ENCODE measurements at places on chromosomes 5 and 9. TPM values are rescaled to one million over a fixed set of nuclear protein-coding genes. Genes with fewer than 3 reads are reported as not detected.

DNA sequence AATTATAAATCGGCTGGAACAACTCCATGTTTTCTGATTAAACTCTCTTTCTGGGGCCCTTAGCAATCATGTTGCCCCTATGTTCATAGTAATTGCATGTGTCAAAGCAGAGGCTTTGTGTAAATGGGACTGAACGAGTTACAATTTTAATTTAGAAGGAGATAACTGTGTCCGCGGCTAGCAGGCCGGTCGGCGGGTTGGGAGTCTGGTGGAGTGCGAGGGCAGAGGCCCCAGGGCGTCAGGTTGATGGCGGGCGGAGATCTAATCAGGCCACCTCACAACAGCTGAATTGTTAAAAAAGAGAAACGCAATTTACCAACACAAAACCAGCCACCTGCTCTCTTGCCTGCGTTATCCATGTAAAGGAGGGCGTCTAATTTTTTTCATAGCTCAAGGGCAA, 134.9 kb upstream of the LPCAT1 start:
- DNase-seq, result no peak

GRCh38 chr9:94894094-94894699, 167.7 kb downstream of the AOPEP start:
- no peak for DNase-seq

- DNase-seq, result no peak
Measured at GRCh38 chr9:12289711-12290110, 403.5 kb upstream of the TYRP1 start.

DNA sequence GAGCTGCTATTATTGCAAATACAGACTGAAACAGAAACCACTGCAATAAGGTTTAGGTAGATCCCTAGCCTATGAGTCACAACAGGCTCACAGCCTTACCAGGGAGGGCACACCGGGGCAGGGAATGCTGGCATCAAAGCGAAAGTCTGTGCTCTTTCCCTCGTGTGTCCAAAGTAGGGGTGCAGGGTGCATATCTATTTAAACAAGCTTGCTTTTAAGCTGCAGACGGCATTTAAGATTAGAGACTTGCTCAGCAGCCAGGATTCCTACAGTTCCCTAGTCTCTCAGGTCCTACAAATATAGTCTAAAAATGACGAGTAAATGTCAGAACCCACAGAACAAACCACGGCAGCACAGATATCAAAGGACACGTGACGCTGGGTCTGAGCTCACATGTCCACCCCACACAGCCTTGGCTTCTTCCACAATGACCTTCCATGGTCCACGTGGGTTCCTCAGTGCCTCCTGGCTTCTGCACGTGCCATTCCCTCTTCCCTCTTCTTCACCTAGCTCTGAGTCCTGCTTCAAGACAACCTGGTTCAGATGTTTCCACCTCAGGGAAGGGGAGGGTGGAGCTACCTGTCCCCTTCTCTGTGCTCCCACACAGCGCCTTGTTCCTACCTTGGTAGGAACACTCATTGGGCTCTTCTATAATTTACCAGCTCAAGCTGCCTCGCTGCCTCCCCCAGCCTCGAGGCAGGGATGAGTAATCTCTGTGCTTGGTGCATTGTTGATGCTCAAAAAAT, 193.2 kb downstream of the MAPKAP1 start:
- no peak for DNase-seq

- DNase-seq, result peak; percentile 98
Measured at GRCh38 chr9:112717661-112718331, at the start of gene INIP. Gene INIP, minus strand, starts transcription at chr9:112718117. Its CDS starts 1,632 bp downstream, at chr9:112716485.

GRCh38 chr5:56080375-56081052, 85.8 kb upstream of the IL6ST start:
- no peak for DNase-seq

DNA sequence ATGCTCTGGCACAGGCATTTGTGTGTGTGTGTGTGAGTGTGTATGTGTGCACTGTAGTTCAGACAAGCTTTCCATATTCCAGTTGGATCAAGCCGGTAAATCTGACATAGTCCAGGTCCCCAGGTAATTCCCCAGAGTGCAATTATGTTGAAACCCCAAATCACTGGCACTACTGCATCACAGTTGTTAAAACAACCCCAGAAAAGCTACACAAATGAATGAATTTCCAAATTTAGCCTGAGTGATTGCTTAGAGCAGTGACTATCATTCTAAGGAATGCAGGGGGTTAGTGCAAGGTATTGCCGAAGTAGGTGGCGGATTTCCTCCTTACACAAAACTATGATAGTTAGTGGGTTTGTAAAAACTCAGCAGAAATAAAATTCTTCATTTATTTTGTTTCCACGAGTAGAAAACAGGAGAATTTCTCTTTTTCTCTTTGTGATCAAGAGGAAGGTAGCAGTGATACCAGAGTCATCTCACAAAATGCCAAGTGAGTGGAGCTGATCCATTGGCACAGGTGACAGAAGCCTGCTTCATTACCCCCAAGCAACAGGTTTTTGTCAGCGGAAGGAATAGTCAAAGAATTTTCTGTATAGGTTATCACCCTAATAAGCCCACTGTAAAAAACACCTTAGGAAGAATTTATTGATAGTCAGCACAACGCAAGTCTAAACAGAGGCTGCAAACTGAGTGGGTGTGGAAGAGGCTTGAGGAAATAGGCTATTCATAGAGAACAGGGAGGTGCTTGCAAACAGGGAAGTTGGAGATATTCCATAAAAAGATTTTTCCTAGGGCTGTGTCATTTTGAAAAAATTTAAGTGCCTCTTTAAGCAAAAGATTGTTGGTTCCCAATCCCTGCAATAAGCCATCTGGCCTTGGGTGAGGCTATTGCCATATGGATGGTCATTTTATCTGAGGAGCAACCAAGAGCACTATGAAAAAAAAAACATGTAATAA, 385.1 kb downstream of the CHSY3 start:
- DNase-seq, result no peak

DNA sequence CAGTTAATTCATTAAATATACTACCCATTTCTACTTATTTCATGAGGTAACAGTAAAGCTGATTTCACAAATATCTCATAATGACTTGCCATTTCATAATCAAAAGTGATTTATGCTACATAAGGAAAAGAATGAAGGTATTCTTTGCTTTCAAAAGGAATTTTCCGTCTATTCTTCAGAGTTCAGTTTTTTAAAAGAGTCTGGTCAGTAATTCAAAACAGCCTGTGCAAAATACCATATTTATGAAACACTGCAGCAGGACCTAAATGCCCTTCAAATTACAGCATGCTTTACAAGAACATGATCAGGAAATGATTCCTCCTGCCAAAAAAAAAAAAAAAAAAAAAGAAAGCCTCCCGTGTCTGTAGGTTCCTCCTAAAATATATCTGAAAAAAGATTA, 154.7 kb downstream of the KIAA0825 start:
- no peak for DNase-seq

DNA sequence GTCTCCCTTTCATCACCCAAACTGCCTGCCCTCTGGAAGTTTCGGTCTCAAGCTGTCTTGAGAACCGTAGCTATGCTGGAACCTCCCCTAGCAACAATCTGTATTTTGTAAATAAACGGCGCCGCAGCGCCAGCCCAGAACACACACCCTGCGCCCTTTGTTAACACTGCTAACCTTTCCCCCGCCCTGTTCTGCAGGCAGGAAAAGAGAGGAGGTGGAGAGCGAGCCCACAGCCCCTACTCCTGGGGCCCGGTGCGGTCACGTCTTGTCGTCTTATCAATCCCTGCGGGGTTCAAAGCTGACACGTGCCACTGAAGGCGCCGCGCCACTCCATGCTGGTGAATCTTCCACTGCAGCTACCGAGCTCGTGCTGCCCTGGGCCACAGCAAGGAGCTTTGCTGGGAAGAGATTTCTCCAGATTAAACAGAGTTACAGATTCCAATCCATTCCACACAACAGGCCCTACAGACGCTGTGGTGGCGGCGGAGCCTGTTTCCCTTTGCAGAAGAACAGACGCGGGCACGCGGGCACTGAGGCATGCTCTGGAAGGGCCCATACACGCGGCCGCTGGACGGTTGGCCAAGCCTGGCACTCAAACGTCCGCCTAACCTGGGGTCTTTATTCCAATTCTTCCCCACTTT, 25.3 kb downstream of the ZDHHC11B start:
- DNase-seq, result peak; percentile 88

GRCh38 chr9:3043369-3043768, 199.5 kb upstream of the PUM3 start:
- DNase-seq, result no peak

DNA sequence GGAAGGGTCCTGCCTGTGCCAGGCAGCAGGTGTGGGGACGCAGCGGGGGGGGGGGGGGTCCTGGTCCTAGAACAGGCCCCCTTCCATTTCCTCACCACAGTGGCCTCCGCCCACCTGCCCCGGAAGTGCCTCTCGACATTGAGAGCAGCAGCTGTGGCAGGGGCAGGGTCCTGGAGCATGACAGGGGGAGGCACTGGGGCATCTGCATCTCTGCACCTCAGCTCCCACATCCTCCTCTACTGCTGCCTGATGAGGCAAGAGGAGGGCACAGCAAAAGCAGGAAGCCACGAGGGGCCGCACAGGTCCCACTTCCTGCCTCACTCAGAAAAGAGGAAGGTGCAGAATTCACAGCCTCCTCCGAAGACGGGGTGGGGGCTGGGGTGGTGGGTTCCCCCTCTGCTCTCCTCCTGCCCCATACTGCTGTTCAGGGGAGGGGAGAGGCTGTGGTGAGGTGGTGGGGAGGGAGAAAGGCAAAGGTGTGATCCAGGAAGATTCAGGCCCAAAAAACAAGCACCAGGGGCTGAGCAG, 14.8 kb downstream of the AKNA start:
- peak; percentile 98 for DNase-seq

- DNase-seq, result no peak
Measured at GRCh38 chr9:6605202-6605601, 40.3 kb downstream of the GLDC start.

Gene RASEF
- 31.9 TPM for total RNA-seq

Gene TLN1
- 262 TPM for total RNA-seq

Gene MCTP1
- 4.7 TPM for total RNA-seq

Gene IFNA21
- total RNA-seq, result not detected

Gene OLFM1
- total RNA-seq, result 5.8 TPM

Gene TAF11L5
- total RNA-seq, result not detected

Gene LURAP1L
- 33.3 TPM for total RNA-seq

Gene AQP3
- total RNA-seq, result 424 TPM

Gene TMC1
- not detected for total RNA-seq

Gene SPINK6
- total RNA-seq, result not detected

Gene ZNG1F
- total RNA-seq, result 27.8 TPM

Gene MTMR12
- total RNA-seq, result 21.4 TPM
